IPS DF 6.9 (cell line): ENCODE measurements at places on chromosomes 2 and 18.

DNA sequence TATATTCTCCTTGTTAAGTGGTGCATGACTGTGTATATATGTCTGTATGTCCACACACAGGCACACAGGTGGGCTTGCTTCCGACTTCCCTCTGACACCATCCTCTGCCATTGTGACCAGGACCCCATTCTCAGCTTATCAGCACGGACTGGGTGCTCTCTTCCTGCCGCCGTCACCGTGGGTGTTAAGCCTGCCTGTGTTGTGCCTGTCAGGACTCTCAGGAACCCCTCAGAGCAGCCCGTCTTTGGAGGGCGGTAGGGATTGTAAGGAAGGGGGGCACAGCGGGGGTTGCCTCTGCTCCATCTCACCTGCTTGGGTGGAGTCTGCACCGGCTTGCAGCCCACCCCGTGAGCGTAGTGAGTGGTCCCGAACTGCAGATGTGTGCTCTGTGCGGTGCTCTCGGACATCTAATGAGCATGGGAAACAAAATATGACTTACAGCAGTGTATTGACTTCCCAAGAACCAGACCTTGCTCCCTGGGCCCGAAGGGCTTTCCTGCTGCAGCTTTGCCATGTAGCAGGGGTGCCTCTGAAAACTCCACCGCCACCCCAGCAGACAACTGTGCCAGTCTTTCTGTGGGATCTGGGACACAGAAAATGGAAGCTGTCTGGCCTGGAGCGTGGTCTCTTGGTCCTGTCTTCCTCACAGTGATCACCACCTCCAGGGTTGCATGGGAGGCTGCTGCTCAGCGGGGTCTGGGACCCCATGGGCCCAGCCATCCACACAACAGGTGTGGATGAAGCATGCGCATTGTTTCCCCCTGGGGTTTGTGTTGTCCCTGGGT, 58.9 kb downstream of the SH3RF3 start:
- DNase-seq = no peak

GRCh38 chr2:3902131-3902530, 198.8 kb downstream of the DCDC2C start:
- DNase-seq = no peak

DNA sequence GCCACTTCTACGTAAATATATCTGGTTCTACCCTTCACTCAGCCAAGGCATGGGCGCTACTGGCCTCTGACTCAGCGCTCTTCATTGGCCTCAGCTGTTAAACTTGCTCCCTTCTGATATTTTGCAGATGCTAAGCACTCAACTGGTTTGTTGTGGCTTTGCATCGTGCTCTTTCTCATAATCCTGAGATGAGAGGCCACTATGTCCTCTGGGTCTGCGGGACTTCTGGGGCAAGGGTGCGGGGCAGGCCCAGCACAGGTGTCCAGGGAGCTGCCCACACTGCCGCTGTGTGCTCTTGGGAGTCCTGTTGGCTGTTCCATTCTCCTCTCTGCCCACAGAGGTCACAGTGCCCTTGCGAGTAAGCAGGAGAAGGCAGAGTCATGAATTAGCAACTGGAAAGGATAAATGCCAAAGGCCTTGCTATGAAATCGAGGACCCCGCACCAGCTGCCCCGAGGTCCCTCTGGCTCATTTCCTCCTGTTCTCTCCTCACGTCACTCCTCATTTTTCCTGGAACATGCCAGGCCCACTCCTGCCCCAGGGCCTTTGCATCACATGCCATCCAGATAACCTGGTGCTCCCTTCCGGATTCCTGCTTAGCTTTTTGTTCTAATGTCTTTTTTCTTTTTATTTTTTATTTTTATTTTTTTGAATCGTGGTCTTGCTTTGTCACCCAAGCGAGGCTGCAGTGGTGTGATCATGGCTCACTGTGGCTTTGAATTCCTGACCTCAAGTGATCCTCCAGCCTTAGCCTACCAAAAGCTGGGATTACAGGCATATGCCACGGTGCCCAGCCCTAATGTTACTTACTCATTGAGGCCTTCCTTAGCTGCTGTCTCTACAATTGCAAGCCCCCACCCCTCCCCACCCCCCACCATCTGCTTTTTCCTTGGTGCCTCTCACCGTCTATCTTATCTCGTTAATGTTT, 34.9 kb upstream of the MAT2A start:
- no peak for DNase-seq

DNA sequence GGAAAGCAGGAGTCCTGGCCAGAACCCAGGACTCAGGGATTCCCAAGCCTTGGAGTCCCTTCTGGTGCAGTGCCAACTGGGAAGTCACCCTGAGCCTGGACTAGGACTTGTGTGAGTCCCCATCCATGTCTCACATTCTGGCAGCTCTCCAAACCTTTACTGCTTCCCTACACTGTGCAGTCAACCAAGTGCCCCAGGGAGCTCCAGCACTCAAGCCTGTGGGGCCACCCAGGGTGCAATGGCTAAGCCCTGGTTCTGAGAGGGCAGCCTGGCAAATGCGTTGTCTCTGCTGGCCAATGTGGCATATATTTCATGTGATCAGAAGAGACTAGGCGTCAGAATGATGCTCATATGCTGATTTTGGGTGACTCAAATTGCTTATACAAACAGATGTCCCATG, 223.4 kb downstream of the SP3 start:
- no peak for DNase-seq

GRCh38 chr2:227877421-227878310, 6.2 kb downstream of the DAW1 start:
- DNase-seq = no peak

DNA sequence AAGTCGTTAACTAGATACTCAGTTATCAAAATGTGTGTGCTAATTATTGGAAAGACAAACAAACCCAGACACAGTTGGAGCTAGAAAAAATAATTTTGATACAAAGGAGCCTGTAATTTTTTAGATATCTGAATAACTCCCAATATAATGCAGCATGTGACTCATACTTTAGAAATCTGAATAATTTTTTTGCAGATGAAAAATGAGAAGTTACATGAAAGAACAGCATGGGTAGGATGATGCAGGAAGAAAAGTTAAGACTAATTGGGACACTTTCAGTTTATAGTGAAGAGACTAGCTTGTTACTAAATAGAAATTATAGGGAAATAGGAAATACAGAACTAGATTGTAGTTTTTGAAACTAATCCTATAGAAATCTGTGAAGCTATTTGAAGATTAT, 945.8 kb downstream of the CBLN2 start:
- no peak for DNase-seq

- DNase-seq = no peak
Observed at GRCh38 chr2:160227293-160227915, 27.3 kb upstream of the ITGB6 start.

- no peak for DNase-seq
Observed at GRCh38 chr2:30039101-30039500, 107.7 kb upstream of the YPEL5 start.

- DNase-seq = no peak
Observed at GRCh38 chr18:23824669-23825068, 135.4 kb downstream of the LAMA3 start.

GRCh38 chr2:41500895-41501294, 546.9 kb upstream of the PKDCC start:
- DNase-seq = no peak

GRCh38 chr18:23981369-23981980, 33.1 kb upstream of the TTC39C start:
- no peak for DNase-seq

GRCh38 chr2:9760069-9760901, 83.0 kb upstream of the TAF1B start:
- no peak for DNase-seq

DNA sequence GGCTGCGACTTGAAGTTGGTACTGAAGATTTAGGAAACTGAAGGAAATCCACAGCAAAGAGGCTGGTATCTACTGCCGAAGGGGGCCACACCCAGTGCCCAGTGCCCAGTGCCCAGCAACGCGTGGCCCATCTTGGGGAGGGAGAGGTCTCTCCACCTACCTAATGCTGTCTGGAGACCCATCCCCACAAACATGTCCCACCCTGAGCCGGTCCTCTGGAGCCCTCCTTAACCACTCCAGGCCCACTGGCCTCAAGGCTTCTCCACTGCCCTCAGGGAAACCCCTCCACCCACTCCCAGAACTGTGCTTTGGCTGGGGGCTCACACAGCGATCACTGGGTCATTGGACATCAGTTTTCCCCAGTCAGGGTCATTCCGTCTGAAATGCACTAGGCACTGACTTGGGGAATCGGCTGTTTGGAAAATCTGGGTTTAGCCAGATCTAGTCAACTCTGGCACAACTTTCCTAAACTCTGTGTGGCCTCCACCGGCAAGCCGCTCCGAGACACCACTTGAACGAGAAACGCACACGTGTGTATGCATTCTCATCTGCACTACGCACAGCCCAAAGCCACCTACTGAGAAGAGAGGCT, 20.1 kb downstream of the GPR55 start:
- no peak for DNase-seq

GRCh38 chr18:51513517-51513916, 316.0 kb upstream of the MEX3C start:
- DNase-seq = no peak

DNA sequence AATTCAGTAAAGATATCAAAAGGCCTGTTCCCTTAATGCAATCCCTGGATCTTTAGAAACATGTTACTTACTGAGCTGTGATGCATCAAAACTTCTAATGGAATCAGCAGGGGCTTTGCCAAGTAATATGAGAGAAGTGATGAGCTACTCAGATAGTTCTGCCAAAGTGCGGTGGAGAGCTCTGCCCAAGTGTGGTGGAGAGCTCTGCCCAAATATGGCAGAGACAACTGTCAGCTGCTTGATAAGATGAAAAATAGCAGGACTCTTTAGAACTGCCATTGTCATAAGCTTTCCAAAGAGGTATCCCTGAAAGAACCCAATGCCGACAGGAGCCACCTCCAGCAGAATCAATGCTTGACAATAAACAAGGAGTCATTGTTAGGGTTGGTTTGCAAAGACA, 167.9 kb upstream of the SLC39A10 start:
- DNase-seq = no peak

GRCh38 chr18:64747803-64748202, 598.9 kb upstream of the LINC00305 start:
- no peak for DNase-seq

- no peak for DNase-seq
Observed at GRCh38 chr2:144213797-144214196, 306.1 kb downstream of the ZEB2 start.

DNA sequence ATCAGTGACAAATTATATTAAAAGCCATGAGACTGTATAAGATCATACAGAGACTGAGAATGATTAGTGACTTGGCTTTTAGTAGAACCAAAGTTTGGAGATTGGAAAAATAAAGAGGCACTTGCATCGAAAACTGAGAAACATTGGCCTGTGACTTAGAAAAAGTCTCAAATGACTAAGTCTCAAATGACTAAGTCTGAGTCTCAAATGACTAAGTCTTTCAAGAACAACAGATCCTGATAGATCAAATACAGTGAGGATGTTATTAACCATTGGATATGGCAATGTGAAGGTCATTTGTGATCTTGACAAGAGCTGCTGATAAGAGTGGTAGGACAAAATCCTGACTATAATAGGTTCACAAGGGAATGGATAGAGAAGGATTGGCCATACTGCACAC, 135.5 kb upstream of the FANCL start:
- no peak for DNase-seq

DNA sequence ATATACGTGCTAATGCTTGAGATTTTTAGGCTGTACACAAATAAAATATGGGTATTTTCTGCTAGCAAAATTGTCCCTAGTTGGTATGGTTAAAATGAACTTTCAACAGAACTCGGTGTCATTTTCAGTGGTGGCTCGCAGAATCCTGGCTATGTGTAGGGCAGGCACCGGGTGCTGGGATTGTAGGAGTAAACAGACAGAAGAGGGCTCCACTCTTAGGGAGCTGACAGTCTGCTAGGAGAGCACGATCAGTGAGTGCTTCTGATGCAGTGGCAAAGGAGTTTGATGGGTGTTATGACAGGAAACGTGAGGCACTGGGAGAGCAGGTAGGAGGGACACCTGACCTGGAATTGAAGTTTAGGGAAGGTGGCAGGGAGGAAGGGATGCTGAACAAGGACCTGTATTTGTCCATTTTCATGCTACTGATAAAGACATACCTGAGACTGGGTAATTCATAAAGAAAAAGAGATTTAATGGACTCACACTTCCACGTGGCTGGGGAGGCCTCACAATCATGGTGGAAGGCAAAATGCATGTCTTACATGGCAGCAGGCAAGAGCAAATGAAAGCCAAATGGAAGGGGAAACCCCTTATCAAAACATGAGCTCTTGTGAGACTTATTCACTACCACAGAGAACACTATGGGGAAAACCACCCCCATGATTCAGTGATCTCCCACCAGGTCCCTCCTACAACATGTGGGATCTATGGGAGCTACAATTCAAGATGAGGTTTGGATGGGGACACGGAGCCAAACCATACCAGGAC, 105.4 kb upstream of the LCLAT1 start:
- no peak for DNase-seq

DNA sequence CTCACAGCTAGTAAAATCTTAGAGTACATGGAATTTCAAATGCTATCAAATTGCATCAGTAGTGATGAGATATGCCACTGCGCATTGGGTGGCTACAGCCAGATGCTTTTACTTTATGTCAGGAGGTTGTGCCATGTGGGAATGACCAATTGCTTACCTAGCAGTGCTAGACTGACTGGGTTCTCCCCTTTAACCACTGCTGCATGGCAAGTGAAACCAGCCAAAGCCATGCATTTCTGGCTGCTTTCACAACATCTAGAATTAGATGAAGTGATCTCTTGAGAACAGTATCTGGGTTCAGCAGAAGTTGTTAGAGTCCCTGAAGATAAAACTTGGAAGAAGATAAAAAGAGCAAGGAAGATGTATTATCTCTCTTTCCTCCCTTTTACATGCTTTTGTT, 1174.2 kb upstream of the CDH2 start:
- no peak for DNase-seq

- no peak for DNase-seq
Observed at GRCh38 chr18:9546468-9546867, 67.9 kb downstream of the PPP4R1 start.

DNA sequence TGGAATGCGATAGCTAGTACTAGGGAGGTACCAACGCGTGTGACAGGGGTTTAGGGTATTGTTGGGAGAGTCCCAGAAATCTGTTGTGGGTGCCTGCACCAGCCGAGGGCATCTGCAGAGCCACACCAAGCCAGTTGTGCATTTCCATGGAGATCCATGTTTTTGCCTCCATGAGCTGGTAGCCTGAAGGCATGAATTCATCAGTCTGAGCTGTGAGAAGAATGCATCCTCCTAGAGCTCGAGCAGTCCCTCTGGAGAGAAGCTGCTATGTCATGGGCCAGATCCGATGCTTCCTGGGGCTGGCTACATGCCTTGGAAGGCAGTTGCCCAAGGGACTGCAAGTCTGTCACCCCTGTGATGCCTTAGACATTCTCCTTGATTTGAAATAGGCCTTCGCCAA, 57.9 kb downstream of the LIPG start:
- DNase-seq = no peak
